ENCODE measurements at places on chromosomes 3 and 15.

DNA sequence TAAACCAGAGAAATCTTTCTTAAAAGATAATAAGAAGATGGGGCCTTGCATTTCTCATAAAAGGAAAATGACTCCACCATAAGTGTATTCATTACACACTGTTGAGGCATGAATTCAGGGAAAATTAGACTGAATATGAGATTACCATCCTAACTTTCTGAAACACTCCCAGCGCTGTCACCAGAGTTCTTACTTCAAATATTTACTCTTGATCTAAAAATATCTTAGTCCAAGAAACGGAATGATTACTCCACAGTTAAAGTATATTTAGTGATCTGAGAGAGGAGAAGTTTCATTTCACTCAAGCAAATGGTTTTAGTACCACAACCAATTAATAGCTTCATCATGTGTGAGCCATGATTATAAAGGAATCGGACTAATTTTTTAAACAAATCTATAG lies 300.3 kb downstream of the ZBTB20 start:
- no peak for DNase-seq

GRCh38 chr3:46764206-46764605 lies 46.5 kb upstream of the PRSS50 start:
- no peak for DNase-seq

- no peak for DNase-seq
Observed at GRCh38 chr3:158775426-158776410, 26.1 kb upstream of the MFSD1 start.

- no peak for DNase-seq
Observed at GRCh38 chr3:188452158-188452772, 298.3 kb downstream of the LPP start.

GRCh38 chr3:182465301-182466185 lies 327.8 kb upstream of the ATP11B start:
- DNase-seq: no peak

GRCh38 chr3:196177567-196177966 lies 33.6 kb downstream of the ZDHHC19 start:
- DNase-seq: no peak

- no peak for DNase-seq
Observed at GRCh38 chr15:44545913-44546802, 9.2 kb downstream of the EIF3J start.

DNA sequence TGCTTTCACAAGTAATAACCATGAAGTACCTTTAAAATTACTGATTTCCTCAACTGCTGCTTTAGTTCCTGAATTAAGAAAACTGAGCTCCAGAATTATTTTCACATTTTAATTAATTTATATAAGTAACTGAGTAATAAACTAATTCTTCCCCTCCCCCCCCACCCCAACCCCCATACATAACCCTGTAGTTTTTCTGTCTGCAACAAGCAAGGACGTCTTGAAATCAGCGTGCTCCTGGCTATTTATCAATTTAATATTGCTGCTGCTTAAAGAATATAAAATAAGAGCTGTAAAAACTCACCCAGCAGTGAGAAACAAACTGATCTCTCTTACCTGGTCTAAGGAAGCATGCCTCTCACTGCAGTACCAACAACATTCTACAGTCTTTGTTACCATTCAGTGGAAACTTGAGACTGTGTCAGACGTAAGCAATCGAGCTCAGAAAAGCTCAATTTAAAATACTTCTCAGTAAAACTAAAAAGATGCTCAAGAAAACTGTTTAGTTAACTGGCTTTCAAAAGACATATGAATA lies 121.0 kb downstream of the TFDP2 start:
- DNase-seq: peak; percentile 55

- no peak for DNase-seq
Observed at GRCh38 chr3:47464588-47464987, 11.2 kb downstream of the SCAP start.

- DNase-seq: no peak
Observed at GRCh38 chr3:187783098-187783497, 37.8 kb upstream of the BCL6 start.

GRCh38 chr3:177842302-177842701 lies 645.0 kb upstream of the TBL1XR1 start:
- no peak for DNase-seq

DNA sequence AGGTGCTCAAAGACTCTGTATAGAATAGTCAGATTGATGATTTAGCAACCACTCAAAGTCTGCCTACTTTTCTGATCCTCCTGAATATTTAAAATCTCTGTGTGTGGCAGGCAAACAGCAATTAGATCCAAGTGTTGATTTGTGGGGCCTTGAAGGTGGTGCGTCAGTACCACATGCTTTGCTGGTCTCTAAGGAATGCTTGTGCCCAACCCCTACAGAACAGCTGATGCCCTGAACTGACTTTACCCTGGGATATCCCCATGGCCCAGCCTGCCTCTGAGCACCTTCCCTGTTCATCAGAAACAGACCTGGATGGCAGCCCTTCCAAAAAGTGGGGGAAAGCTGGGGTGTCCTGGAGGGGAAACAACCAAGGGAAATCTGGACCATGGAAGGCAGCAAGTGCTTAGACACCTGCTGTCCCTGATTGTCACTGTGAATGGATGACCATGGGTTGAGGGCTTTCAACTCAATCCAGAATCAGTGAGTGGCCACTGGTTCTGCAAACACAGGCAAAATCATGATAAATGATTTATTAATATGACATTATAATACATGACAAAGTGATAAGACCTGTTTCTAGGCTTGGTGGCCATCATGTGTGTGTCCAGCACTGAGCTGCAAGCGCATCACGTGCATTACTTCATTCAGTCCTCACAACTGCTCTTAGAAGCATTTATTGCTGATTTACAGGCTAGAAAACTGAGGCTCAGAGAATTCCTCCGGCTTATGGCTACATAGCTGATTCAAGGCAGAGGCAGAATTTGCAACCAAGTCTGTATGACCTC lies 76.1 kb upstream of the TPM1 start:
- no peak for DNase-seq

DNA sequence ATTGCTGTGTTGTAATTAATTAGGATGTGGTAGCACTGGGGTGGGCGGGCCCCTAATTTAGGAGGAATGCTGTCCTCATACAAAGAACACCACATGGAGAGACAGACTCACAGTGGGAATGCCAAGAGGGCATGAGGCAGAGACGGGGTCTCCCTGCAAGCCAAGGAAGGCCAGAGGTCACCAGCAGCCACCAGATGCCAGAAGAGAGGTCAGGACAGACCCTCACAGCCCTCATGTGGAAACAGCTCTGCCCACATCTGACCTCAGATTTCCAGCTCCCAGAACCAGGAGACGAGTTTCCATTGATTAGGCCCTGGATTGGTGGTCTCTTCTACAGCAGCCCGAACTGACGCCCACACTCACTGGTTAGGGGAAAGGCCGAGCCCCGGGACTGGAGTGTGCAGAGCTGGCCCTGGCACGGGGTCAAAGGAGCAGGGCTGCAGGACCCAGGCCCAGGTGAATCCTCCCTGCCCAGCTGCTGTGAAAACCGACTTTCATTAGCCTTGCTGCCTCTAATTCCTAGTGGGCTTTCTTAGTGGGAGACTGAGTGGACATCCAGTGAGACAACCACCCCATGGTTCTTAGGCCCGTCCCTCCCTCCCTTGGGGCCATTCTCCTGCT lies 43.0 kb upstream of the SLC41A3 start:
- no peak for DNase-seq

- DNase-seq: no peak
Observed at GRCh38 chr3:135451037-135451785, 514.3 kb upstream of the PPP2R3A start.

DNA sequence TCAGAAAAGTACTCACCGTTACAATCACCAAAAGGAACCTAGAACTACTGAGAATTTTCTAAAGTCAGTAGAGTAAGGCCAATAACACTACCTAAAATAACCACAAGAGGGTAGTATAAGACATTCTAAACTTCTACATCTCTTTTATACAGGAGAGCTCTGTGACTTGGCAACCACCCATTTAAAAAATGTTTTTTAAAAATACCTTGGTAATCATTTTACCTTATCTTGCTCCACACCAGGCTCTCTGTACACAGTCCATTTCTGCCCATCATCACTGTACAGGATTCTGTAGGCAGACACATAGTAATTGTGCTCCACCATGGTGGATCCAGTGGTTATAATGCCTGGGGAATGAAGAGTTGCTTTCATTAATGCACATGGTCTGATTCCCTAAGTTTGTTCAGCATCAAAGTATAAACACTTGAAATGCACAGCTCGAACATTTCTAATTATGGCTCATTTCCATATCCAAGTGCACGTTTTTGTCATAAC lies 54.5 kb downstream of the ST3GAL6 start:
- peak; percentile 13 for DNase-seq

- no peak for DNase-seq
Observed at GRCh38 chr15:27135151-27135550, 164.2 kb downstream of the GABRG3 start.

- no peak for DNase-seq
Observed at GRCh38 chr3:186668426-186668825, 2.6 kb downstream of the HRG start.

- DNase-seq: no peak
Observed at GRCh38 chr3:45544717-45545296, 49.7 kb upstream of the LIMD1 start.

DNA sequence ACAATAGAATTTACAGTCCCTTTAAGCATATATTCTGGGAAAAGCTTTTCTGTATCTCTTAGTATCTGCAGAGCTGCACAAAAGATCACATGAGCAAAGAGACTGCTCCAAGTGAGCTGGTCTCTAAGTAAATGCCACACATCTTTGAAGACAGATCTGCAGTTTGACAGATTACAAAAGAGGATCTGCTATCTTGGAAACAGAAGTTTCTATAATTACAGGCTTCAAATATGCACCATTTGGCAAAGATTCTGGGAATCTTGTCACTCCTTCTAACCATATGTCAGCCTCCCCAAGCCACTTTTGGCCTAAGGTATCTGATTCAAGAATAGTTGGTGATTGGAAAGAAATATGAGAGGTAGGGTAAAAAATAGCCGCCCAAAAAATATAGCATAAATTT lies 9.6 kb upstream of the CFAP44 start:
- DNase-seq: no peak

GRCh38 chr15:74244822-74245341 lies 8.8 kb downstream of the CCDC33 start:
- DNase-seq: no peak

DNA sequence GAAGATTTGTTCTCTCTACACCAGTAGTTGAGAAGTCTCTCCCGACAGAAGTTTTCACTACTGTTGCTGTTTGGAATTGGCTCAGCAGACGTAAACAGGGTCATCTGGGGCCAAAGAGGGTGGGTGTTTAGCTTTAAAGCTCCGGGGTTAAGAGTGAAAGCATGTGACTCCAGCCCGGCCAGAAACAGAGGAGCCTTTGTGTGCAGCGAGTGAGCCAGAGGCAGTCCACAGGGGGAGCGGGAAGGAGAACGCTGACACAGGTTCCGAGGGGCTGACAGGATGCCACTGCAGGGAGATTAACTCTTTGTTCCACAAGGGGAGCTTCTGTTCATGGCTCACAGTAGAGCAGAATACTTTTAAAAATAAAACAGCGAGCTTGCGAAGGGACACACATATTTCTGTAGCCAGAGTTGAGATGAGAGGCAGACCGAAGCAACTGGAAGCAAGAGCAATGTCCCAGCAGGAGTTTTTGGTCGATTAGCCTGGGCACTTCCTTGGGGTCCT lies 26.9 kb downstream of the BMF start:
- DNase-seq: no peak

DNA sequence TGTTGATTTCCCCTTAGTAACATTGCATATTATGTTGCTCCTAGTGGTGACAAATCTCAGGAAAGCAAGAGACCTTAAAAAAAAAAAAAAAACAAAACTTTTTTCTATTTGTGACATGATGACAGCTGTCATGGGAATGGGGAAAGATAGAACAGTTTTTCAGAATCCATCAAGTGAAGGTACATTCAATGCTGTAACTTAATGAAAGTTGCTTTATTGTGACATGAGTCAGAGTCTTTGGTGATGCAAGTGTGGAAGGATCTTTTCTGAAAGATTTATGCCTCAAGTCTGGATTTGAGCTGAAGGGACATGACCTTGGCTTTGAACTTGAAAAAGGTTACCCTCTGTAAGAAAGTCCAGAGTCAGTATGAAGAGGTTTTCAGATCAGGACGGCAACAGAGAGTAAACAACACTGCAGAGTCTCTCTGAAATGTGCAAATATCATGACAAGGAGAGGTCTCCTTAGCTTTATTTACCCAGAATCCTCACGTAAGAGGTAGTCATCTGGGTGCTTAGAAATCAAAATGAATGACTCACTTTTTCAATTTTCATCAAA lies 424.7 kb downstream of the CNTN4 start:
- no peak for DNase-seq

DNA sequence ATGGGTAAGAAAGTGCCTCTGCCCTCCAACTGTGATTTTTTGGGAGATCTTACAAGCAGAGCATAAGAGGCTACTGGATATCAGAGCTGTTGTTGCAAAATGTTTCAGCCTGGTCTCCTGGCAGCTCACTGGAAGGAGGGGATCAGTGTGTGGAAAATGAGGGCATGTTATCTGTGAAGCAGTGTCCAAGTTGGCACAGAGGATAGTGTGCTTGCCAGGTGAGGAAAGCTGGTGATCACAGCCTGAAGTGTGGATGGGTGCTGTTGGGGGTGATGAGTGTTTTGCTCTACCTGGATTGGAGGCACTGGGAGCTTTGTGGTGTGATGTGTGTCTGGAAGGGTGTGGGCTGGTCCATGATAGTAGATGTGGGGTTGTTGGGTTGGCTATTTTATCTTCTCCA lies 69.3 kb downstream of the MCTP2 start:
- DNase-seq: no peak

Data from NCI-H1436 treated with DMSO at 0.1 percent for 48 hours (cell line).